IMR-90 (cell line): ENCODE measurements at places on chromosomes 12 and 14.

DNA sequence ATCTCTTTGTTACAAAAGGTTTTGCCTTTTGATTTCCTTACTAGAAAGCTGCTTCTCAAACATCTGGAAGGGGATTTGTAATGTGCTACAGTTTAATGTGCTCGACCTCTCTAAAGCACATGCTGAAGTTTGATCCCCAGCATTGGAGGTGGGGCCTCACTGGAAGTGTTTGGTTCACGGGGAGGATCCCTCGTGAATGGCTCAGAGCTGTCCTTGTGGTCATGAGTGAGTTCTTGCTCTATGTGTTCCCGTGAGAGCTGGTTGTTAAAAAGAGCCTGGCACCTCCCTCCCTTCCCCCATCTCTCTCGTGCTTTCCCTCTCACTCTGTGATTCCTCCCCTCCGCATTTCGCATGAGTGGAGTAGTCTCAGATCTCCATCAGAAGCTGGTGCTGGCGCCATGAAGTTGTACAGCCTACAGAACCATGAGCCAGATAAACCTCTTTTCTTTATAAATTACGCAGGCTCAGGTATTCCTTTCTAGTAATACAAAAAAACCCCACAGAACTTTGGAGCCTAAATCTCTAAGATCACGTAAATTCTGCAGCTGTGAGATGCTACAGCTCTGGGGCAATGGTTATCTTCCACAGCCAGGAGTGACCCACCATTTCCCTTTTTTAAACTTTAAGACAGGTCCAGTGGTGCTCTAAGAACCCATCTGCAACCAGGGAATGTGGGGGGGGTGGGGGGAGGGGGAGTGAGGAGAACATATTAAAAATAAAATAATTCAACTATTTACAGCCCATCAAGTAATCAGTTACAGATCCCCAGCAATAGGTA is 214.4 kb downstream of the FOXN3 start:
- no peak for DNase-seq

DNA sequence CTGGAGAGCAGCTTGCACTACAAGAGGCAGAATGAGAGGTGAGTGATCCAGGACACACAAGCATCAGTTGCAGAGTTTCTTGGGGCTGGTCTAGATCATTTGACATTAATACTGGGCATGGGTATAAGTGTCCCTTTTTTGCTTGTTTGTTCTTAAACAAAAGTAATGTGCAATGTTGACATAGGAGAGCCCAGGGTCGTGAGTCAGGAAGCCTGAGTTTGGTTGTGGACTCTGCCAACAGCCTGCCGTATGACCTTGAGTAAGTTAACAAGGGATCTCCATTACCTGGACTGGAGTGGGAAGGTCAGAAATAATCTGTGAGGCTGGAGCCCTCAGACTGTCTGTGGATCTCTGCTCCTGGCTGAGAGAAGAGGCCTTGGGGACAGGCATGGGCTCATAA is 170.3 kb downstream of the KCNA5 start:
- no peak for DNase-seq

DNA sequence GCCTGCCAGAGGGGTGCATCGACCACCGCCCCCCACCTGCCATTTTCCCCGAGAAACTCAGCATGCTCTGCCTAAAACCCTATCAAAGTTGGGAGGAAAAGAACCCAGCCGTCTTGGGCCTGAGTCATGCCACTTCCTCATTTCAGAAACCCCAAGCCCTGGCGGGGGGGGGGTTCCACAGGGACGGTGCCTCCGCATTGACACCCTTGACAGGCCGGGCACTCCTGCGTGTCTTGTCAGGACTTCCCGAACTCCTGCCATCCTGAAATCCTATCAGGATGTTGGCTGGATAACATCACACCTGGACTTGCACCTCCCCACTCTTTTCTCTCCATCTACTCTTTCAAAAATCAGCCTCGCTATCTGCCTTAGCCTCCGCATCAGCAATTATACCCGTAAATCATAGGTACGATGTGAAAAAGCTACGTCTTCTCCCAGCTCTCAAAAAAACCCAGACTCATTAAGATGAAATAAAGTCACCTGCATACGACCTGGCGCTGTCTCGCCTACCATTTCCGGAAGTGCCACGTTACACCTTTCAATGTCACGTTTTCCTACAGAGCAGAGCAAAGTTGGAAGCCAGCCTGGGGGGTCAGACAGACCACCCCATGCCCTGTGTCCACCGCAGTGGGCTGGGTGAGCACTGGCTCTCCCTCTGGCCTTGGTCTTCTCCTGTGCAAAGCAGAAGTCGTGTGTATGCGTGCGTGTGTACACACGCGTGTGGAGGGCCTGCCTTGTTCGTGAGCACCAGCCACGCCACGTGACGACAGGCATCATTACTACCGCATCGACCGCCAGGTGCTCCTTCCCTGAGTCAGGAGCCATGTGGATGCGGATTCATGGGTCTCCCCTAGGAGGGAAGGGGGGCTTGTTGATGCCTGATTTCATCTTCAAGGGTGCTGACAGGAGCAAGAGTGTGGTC is 96.7 kb downstream of the RFLNA start:
- peak; percentile 51 for DNase-seq

- DNase-seq, result no peak
Observed at GRCh38 chr12:131174901-131175300, 221.2 kb downstream of the ADGRD1 start.

DNA sequence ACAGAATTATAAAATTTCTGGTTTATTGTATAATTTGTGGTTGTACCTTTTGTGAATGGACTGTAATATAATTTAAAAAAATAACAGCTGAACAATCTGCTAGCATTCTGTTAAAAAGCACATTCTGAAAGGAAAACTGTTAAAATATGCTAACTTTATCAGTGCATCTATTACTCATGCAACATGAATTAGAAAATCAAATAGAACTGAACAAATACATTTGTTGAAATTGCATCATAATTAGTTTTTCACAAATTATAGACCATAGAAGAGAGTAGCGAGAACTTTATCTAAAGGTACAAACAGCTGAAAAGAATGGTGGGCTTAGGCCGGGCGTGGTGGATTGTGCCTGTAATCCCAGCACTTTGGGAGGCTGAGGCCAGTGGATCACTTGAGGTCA is 33.0 kb downstream of the PTPN21 start:
- peak; percentile 27 for DNase-seq

- peak; percentile 12 for DNase-seq
Observed at GRCh38 chr14:26394150-26394810, 203.6 kb downstream of the NOVA1 start.

DNA sequence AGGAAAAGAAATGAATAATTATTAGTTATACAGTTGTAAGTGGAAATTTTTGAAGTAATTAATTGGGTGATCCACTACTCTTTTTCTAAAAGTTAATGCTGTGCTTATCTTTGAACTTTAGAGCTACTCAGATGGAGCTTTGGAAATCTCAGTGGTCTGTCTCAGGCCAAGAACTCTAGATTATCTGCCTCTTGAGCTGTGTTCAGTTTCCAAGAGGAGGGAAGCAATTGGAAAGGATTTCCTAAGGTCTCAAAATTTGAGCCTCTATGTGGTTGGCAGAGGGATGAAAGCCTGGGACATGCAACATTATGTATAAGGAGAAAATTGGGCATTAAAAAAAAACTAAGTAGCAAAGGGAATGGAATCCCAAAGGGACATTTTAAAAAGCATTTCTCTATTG is 334.0 kb upstream of the PRICKLE1 start:
- DNase-seq, result no peak

- peak; percentile 1 for DNase-seq
Observed at GRCh38 chr12:85310456-85311076, 30.5 kb downstream of the ALX1 start.

GRCh38 chr12:116299665-116300328 is 22.3 kb upstream of the MED13L start:
- DNase-seq, result peak; percentile 32

- DNase-seq, result peak; percentile 95
Observed at GRCh38 chr14:73227812-73228781, 9.2 kb upstream of the PAPLN start.

- DNase-seq, result peak; percentile 54
Observed at GRCh38 chr12:48973941-48974673, 2.6 kb upstream of the WNT10B start.
